Mesothelial cell of epicardium (in vitro differentiated cells): ENCODE measurements at places on chromosomes 13 and 19. TPM values are rescaled to one million over a fixed set of nuclear protein-coding genes. Genes with fewer than 3 reads are reported as not detected.
A peak's percentile ranks its signal among the peaks of the same experiment; 100 is the strongest.

The RXFP2 gene
- 0.35 to 0.59 TPM (median 0.45 TPM) in 3 replicates for total RNA-seq

The DZIP1 gene
- 57.6 to 62.8 TPM (median 62.7 TPM) in 3 replicates for total RNA-seq

The SOX1 gene
- not detected in 3 replicates for total RNA-seq

The UHRF1 gene
- total RNA-seq, result 27.6 to 28.9 TPM (median 27.8 TPM) in 3 replicates

The ONECUT3 gene
- total RNA-seq, result not detected in 3 replicates

The C13orf46 gene
- total RNA-seq, result 0.54 to 1.8 TPM (median 0.57 TPM) in 3 replicates

The ZNF442 gene
- total RNA-seq, result 3.7 to 5.9 TPM (median 4.3 TPM) in 3 replicates

- DNase-seq, result no peak
- peak overlapping the region; percentile 21 for H3K27ac ChIP-seq
- H3K36me3 ChIP-seq, result peaks cover 17% of the 10 kb centered on the region
Measured at GRCh38 chr19:31314849-31315629, 34.2 kb downstream of the TSHZ3 start.

GRCh38 chr13:62613819-62614218, 1198.2 kb upstream of the PCDH20 start:
- DNase-seq, result no peak
- H3K36me3 ChIP-seq, result no peaks in the 10 kb centered on the region
- peak overlapping the region; percentile 86 for H3K27ac ChIP-seq
- H3K4me3 ChIP-seq, result no peak overlapping the region
- H3K4me1 ChIP-seq, result peaks cover 18% of the 10 kb centered on the region
- H3K27me3 ChIP-seq, result peaks cover under 1% of the 10 kb centered on the region

DNA sequence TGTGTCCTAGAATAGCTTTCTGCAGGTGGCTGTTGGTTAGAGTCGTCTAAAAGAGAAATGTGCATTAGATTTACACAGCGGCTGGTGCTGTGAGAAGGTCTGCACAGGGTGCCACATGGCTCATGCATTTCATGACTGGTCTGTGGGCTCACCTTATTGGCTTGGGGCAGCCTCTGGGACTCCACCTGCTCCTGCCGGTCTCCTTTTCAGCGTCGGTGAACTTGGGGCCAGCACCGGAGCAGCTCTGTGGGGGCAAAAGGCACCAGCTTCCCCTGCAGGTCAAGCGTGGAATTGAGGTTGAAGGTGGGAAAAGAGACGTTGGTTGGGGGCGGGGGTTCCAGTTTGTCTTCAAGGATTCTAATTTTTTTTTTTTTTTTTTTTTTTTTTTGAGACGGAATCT, 3.1 kb upstream of the PNMA8C start:
- H3K4me3 ChIP-seq, result no peak overlapping the region
- no peaks in the 10 kb centered on the region for H3K36me3 ChIP-seq
- no peak overlapping the region for H3K27ac ChIP-seq
- peaks cover 26% of the 10 kb centered on the region for H3K27me3 ChIP-seq

GRCh38 chr13:30234619-30235162, 72.7 kb downstream of the KATNAL1 start:
- no peaks in the 10 kb centered on the region for H3K4me1 ChIP-seq
- H3K36me3 ChIP-seq, result peaks cover 18% of the 10 kb centered on the region
- H3K27me3 ChIP-seq, result no peaks in the 10 kb centered on the region
- DNase-seq, result no peak
- no peak overlapping the region for H3K27ac ChIP-seq
- no peak overlapping the region for H3K4me3 ChIP-seq

DNA sequence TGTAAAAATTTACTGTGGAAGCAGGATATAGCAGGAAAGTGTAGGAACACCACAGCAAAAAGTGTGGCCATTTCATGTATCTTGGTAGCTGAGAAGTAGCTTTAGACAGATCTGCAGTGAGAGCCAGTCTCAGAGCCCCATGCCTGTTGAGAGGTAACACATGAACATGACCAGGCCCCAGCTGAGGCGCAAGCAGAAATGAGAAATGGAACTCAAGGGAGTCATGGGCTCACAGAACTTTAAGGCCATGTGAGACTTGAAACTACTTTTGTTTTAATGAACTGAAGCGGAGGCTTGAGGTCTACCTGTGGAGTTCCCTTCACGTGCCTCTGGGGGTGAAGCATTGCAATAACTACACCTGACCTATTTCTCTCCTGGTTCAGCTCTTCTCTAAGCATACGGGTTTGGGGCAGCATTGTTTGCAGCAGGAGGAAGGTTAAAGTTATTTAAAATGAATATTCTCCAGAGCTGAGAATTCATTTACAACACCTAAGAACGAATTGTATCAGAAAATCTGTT, 3.3 kb downstream of the MYO16 start:
- H3K27me3 ChIP-seq, result peaks cover 18% of the 10 kb centered on the region
- no peak overlapping the region for H3K27ac ChIP-seq
- no peaks in the 10 kb centered on the region for H3K36me3 ChIP-seq
- no peak for DNase-seq

DNA sequence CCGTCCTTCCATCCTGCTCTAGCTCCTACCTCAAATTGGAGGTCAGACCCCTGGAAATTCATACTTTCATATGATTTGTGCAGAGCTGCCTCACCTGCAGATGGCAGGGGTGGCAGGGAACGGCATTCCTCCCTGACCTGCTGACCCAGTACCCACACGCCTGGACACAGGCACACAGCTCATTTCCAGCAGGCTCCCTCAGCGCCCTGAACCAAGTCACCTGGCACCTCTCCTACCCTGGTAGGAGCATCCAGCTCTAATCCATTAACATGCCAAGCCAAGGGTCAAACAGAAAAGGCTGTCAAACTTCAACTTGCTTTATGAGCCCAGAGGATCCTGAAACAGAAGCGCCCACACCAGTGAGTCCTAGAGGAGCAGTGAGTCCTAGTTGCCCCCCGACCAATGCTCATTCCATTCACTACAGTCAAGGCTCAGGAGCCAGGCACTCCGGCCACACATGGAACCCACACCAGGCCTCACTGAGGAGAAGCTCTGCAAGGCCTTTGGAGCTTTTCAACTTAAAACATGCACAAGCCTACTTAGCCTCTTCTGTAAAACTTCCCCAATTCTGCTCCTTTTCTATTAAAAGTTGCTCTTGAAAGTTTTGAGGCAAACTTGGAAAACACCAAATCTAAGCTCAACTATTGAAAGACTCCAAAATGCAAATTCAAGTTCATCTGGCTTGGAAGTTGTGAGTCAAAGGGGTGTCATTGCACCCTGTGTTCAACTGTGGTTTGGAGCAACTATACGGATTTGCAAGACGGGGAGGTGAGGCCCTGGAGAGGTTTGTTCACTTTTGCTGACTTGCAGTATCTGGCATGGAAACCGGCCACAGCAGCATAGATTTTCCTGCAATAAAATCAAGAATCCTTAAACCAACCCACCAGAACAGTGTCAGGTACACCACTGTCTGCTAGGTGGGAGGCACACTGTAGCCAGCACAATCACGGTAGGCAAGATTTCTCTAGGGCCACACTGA, 96.7 kb downstream of the CRYL1 start:
- DNase-seq, result no peak
- no peak overlapping the region for H3K27ac ChIP-seq

- no peak overlapping the region for H3K27ac ChIP-seq
- H3K36me3 ChIP-seq, result no peaks in the 10 kb centered on the region
- DNase-seq, result no peak
- H3K27me3 ChIP-seq, result peaks cover 20% of the 10 kb centered on the region
Measured at GRCh38 chr19:7855426-7856108, 18.6 kb downstream of the PRR36 start.

DNA sequence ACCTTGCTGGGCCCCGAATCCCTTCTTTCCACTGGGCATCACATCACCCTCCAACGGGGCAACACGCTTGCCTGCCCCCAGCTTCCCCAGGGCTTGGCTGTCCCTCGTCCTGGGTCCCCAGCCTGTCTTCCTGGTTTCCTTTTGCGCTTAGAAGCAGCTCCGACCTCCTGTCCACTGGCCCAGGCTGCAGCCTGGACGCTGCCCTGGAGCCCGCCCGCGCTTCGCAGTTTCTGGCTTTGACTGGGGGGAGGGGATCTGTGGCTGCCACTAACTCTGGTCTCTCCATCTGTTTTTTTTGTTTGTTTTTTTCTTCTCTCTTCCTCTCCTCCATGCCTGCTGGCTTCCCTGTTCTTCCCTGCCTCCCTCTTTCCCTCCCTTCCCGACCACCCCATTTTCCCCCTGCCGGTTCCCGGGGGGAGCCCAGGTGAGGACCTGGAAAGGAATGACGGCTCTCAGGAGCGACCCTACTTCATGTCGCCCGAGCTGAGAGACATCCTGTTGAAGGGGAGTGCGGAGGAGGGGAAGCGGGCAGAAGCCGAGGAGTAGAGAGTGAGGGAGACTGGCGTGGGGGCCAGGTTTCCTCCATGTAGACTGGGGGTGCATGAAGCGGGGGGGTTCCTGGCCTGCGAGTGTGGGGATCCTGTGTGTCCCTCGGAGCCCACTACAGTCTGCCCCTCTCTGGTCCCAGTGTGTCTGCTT, 11.5 kb upstream of the ILF3 start:
- no peaks in the 10 kb centered on the region for H3K27me3 ChIP-seq
- H3K27ac ChIP-seq, result peak overlapping the region; percentile 97
- no peak overlapping the region for H3K4me3 ChIP-seq
- peaks cover 34% of the 10 kb centered on the region for H3K4me1 ChIP-seq

GRCh38 chr13:89862691-89863036, 1484.8 kb upstream of the MIR17HG start:
- no peak overlapping the region for H3K27ac ChIP-seq
- H3K27me3 ChIP-seq, result no peaks in the 10 kb centered on the region
- H3K4me3 ChIP-seq, result no peak overlapping the region
- H3K36me3 ChIP-seq, result no peaks in the 10 kb centered on the region
- H3K4me1 ChIP-seq, result peaks cover 3% of the 10 kb centered on the region
- no peak for DNase-seq

DNA sequence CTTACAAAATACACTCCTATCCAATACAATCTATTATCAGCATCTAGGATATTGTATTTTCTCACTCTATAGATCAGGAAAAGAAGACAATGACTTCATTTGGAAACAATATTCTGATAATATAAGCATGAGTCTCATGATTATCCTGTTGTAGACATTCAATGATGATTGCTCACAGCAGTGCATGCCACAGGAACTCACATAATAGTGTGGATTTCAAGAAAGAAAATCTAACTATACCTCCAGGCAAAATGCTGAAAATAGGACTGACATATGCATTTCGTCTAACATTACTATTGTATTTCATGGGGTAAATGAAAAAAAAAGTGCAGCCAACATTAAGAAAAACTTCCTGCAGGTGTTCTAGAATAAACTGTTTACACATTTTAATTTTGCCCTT, 122.6 kb downstream of the POSTN start:
- H3K4me1 ChIP-seq, result peaks cover 27% of the 10 kb centered on the region
- H3K27me3 ChIP-seq, result no peaks in the 10 kb centered on the region
- DNase-seq, result no peak
- no peak overlapping the region for H3K4me3 ChIP-seq
- H3K36me3 ChIP-seq, result no peaks in the 10 kb centered on the region

DNA sequence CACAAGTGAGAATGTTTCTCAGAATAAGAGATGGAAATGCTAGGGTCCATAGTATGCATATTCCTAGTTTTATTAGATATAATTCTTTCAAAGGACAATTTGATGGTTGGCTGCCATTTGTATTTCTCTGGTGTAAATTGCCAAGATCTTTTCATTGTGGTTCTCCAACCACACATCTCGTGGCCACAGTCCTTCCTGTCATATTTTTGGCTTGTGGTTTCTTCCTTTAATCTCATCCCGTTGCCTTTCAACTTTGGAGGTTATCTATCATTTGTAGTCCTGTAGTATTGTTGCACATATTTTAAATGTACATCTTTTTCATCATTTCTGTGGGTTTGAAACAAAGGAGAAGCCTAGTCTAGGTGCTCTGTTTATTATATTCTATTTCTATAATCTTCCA, 61.2 kb downstream of the WASF3 start:
- H3K4me3 ChIP-seq, result no peak overlapping the region
- H3K4me1 ChIP-seq, result no peaks in the 10 kb centered on the region
- H3K27me3 ChIP-seq, result no peaks in the 10 kb centered on the region
- no peak for DNase-seq
- no peak overlapping the region for H3K27ac ChIP-seq

DNA sequence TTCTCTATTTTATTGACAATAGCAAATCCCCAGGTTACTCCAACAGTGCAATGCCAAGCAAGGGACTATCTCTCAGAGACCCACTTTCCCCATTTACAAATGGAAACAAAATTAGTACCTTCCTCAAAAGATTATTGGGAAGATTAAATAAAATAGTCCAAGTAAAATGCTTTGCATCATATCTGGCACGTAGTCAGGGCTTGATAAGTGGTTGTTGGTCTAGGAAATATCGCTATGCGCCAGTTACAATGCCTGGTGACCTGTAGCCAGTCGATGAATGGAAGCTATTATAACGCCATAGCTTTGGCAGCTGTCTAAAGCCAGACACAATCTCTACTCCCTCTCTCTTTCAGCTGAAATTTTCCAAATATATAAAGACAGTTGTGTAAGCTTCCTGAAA, 220.3 kb downstream of the RAP2A start:
- no peaks in the 10 kb centered on the region for H3K36me3 ChIP-seq
- H3K4me3 ChIP-seq, result no peak overlapping the region
- no peak for DNase-seq
- H3K27ac ChIP-seq, result no peak overlapping the region
- peaks cover 19% of the 10 kb centered on the region for H3K27me3 ChIP-seq

DNA sequence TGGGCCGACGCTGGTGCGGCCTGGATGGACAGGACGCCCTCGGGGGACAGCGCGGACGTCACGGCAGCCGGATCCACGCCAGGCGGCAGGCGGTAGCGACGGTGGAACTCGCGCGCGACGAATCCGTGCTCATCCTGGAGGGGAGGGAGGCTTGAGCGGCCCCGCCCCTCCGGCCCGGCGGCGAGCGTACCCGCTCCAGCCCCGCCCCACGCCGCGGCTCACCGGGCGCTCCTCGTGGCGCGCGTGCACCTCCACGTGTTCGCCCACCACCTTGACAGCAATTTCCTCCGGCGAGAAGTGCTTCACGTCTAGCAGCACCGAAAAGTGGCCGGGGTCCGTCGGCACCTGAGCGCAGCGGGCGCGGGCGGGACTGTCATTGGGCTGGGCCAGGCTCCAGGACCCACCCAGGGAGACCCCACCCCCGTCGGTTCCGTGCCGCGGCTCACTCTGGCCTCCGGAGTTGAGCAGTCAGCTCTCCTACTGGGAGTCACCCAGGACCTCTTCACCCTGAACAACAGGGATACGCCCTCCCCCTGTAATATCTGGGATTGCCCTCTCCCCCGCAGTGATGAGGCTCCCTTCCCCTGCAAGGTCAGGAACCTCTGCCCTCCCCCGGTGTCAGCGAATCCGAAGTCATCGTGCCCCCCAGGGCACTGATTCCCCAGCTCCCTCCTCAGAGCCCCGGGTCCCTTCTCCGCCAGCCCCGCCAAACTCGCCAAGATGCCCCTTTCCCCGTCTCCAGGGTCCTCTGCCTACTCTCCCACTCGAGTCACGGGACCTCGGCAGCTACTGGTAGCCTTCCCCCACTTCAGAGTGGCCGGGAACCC, 1.1 kb downstream of the HSPB6 start:
- H3K36me3 ChIP-seq, result peaks cover 4% of the 10 kb centered on the region
- no peak for DNase-seq
- H3K4me1 ChIP-seq, result peaks cover 21% of the 10 kb centered on the region
- peaks cover 9% of the 10 kb centered on the region for H3K27me3 ChIP-seq
- peak overlapping the region; percentile 93 for H3K27ac ChIP-seq
- H3K4me3 ChIP-seq, result peak overlapping the region; percentile 67

- peak overlapping the region; percentile 94 for H3K27ac ChIP-seq
- peaks cover 4% of the 10 kb centered on the region for H3K27me3 ChIP-seq
- H3K4me3 ChIP-seq, result peak overlapping the region; percentile 89
- H3K4me1 ChIP-seq, result peaks cover 35% of the 10 kb centered on the region
- DNase-seq, result no peak
Measured at GRCh38 chr19:57351867-57352266, 796 bp downstream of the ZNF304 start.

- peak overlapping the region; percentile 85 for H3K4me3 ChIP-seq
- no peaks in the 10 kb centered on the region for H3K27me3 ChIP-seq
- H3K36me3 ChIP-seq, result no peaks in the 10 kb centered on the region
- no peak for DNase-seq
- H3K4me1 ChIP-seq, result peaks cover 14% of the 10 kb centered on the region
Measured at GRCh38 chr19:2455851-2456570, 748 bp downstream of the LMNB2 start.
